ENCODE measurements at places on chromosomes 2 and 18.

DNA sequence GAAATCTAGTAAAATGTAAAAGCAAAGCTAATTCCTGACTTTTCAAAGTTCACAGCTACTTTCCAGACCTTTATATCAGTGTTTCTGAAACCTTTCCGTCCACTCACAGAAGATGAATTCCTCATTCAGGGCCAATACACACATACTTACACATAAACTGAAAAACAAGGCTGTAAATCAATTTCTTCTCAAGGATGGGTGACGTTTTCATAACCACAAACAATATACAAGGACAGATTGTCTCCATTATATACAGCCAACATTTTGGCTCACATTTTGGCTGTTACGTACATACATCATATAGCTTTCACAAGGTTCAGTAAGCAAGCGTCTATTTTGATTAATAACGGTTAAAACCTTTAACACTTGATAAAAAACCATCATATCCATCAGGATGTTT lies 1.4 kb downstream of the RPRD1A start:
- DNase-seq, result peak; percentile 8

- DNase-seq, result no peak
Measured at GRCh38 chr2:6967301-6967700, 50.1 kb downstream of the RNF144A start.

- no peak for DNase-seq
Measured at GRCh38 chr2:55309446-55309845, 40.4 kb upstream of the MTIF2 start.

- DNase-seq, result no peak
Measured at GRCh38 chr18:58047556-58047882, 3.5 kb downstream of the NEDD4L start.

GRCh38 chr2:23390152-23390551 lies 5.2 kb downstream of the KLHL29 start:
- peak; percentile 89 for DNase-seq

GRCh38 chr2:136116151-136116812 lies 1.7 kb downstream of the CXCR4 start:
- DNase-seq, result peak; percentile 54
